ENCODE measurements at places on chromosomes 12 and 14. TPM values are rescaled to one million over a fixed set of nuclear protein-coding genes. Genes with fewer than 3 reads are reported as not detected.

ACSS3 gene
- total RNA-seq, result 8.8 TPM

ADAMTS20 gene
- not detected for total RNA-seq

TTC6 gene
- not detected for total RNA-seq

TTC5 gene
- 10.9 TPM for total RNA-seq

IFI27 gene
- 7.4 TPM for total RNA-seq

AQP5 gene
- 5.4 TPM for total RNA-seq

DNAJC22 gene
- total RNA-seq, result 4.3 TPM

RIPK3 gene
- total RNA-seq, result 0.35 TPM

RNASE1 gene
- 1.3 TPM for total RNA-seq

ACRBP gene
- 0.43 TPM for total RNA-seq

ESR2 gene
- total RNA-seq, result not detected

A2M gene
- 19.0 TPM for total RNA-seq

CCDC196 gene
- total RNA-seq, result not detected

DCN gene
- total RNA-seq, result 2,317 TPM

HOXC13 gene
- total RNA-seq, result not detected

FKBP11 gene
- total RNA-seq, result 38.6 TPM

CLEC14A gene
- 2.6 TPM for total RNA-seq

LTB4R gene
- total RNA-seq, result 2.1 TPM

CLEC4C gene
- total RNA-seq, result not detected

AQP6 gene
- not detected for total RNA-seq

Data from pericardium fibroblast (primary cell).